ENCODE measurements at places on chromosomes 4 and X.

GRCh38 chr4:164956766-164957643, 20.5 kb downstream of the TRIM61 start:
- DNase-seq, result no peak

- no peak for DNase-seq
Observed at GRCh38 chr4:188372829-188373228, 233.6 kb downstream of the TRIML1 start.

DNA sequence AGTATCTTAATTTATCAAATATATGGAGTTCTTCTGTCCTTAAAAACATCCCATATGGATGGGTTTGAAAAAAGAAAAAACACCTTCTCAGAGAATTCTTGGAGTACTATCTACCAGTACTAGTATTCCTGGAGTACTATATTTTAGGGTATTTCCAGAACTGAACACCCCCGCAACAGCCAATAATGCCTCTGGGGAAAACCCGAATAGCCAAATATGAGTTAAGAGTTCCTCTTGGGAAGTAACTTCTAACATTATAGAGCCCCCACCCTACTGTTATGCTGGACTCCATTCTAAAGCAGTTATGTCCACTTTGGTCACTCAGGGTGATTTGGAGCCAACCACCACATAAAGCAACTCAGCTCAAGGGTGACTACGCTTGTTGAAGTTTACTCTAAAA, 115.0 kb upstream of the RASGEF1B start:
- no peak for DNase-seq

DNA sequence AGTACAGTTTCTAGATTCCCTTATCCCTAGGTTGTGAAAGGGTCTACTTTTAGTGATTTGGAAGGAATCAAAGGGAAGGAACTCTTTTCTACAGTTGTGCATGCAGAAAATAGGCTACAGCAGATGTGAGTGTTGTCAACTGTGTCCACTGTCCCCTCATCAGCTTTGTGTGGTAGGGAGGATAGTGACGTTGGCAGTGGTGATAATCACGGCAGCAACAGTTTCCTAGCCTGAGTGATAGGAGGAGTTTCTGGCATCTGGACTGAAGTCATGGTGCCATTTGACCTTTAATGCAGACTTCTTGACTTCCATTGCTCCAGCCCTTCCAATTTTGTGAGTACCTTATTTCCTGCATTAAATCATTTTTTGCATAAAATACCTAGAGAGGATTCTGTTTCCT, 39.3 kb downstream of the SRPX start:
- DNase-seq, result no peak

- no peak for DNase-seq
Observed at GRCh38 chr4:19178835-19179234, 1072.9 kb upstream of the SLIT2 start.
